ENCODE measurements at places on chromosomes 6 and 20.

GRCh38 chr6:119768201-119768600, 418.6 kb upstream of the MAN1A1 start:
- DNase-seq, result no peak

GRCh38 chr6:24581084-24581669, 64.8 kb downstream of the KIAA0319 start:
- peak; percentile 41 for DNase-seq

DNA sequence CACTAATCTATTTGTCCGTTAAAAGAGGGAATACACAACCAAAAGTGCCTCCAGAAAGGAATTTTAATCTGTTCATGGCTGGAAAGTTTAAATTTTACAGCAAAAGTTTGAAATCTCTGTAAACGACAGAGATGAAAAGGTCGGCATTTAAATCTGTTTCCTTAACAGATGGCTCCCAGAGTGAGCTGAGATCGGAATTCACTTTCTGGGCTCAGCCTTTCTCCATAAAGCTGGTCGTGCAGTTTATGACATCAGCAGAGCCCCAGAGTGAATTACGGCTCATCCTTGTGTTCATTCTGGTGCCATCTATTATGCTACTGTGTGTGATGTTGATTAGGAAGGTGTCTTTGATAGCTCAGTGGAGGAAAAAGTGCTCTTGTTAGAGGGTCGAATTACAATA, 117.6 kb upstream of the ZFP64 start:
- no peak for DNase-seq

- DNase-seq, result no peak
These were observed 34.9 kb upstream of the TNFAIP3 start for GRCh38 chr6:137832110-137832509.

GRCh38 chr20:32040142-32040953, 11.7 kb upstream of the HCK start:
- no peak for DNase-seq

DNA sequence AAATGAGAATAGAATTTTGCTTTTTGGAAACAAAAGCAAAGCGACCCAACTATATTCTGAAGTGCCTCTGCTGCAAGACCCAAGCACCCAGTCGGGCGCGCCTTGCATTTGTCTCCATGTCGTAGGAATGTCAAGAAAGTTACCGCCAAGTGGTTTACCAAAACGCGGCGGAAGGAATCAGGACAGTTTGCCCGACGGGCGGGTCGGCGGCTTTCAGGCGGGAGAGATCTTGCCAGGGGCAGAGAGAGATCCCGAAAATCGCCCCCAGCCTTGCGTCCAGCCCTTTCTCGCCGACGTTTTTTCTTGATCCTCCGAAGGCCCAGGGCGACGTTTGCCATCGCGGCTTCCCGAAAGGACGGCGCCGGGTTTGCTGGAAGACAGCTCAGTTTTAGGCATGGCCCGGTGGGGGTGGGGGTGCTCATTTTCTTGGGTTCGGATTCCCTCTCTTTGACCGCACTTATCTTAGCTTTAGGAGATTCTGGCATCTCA, 4.0 kb upstream of the LIN28B start:
- DNase-seq, result no peak

DNA sequence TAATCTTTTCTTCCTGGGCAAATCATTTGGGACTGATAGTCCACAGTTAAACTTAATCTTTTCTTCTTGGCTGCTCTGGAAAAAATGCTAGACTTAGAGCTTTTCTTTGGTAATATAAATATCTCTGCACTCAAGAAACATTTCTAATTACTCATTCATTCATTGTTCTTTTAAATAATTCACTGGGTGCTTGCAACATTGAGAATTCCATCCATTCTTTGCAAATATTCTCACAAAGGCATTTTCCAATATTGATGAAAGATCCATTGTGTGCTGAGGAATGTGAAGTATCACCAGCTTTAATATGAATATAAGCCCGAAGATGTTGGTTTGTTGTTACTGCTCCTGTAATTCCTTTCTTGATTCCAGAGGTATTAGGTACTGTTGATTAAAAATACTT, 38.4 kb downstream of the AKAP7 start:
- DNase-seq, result no peak

DNA sequence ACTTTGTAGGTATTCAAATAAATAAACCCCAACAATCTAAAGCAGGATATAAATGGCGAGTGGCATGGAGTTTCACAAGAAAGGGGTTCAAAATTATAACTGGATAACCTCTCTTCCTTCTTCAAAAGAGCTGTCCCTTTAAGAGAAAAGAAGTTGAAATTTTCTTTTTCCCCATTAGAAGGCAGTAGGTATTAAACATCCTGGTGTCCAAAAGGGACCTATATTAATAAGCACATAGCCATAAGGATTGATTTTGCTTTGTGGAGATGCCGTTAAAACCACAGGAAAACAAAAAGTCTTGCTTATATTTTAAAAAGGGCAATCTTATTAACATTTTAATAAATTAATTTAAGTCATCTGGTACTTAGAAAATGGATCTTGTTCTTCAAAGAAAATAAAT, 76.5 kb downstream of the LYRM4 start:
- no peak for DNase-seq

GRCh38 chr20:17666481-17666880, 15.6 kb downstream of the RRBP1 start:
- DNase-seq, result no peak

- no peak for DNase-seq
These were observed 39.6 kb upstream of the POU5F1 start for GRCh38 chr6:31210123-31210522.

DNA sequence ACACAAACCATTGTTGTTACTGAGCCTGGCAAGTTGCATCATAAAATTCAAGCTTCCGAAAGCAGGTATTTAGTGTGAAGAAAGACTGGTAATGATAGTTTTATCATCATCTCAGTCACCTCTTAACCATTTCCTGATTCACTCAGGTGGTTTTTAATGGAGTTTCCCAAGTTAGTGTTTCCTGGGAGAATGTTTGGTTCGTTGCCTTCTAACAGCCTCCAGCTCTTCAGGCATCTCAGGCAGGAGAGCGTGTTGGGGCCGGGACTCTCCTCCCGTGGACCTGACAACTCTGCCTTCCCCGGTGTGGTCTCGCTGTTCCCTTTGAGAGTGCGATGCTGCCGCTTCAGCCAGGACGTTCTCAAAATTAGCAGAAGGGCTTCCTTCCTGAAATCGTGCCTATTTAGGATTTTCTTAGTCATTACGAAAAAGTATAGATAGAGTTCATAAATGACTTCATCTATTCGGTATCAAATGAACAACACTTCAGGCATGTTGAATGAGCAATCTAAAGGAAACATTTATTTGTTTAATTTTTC, 105.0 kb upstream of the QKI start:
- DNase-seq, result no peak

DNA sequence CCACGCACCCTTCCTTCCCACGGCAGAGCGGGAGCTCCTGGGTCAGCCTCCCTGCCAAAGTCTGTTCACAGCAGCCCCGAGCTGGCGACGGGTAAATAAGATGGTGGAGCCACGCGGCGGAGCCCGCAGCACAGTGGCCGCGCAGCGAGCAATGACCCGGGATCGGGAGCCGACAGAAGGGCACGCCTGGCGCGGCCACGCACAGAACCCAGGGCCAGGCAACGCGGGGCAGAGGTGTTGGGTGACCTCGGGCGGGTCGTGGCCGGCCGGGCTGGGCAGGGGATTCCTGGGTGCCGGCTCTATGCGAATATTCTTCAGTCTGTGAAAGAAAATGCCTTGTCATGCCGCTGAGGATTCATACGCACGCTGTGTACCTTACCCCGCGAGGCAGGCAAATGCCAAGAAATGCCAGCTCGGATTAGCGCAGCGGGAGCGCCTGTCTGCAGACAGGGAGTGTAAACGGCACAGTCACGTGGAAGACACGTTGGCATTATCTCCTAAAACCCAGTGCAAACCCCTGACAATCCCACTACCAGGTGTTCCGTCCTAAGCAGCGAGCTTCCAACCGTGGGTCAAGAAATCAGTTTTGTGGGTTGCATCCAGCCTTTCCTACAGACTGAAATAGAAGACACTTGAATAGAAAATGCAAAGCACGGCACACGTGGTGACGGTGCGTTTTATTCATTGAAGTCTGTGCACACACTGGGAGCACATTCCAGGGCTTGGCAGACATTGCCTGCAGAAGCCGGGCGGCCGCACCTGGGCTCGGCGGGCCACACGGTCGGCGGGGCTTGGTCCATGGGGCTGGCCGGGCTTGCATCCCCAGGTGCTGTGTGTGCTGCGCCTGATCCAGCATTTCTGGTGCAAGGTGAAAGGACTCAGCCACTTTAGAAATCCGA, 18.3 kb downstream of the CHRNA4 start:
- DNase-seq, result no peak

DNA sequence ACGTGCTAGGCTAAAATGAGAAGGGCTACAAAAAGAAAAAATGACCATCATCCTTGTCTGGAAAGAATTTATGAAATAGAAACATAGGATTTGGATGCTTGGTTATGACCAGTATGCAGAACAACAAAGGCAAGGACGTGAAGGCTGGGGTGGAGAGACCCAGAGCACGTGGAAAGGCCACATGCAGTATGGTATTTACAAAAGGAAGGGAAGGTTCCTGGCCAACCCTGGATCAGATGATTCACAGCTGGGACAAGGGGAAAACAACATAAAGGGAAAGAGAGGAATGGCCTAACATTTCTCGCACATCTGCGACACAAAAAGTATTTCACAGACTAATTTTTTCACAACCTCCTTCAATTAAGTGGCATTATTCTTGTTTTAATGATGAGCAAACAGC, 8.2 kb downstream of the STX7 start:
- no peak for DNase-seq

GRCh38 chr6:119880840-119881239, 531.3 kb upstream of the MAN1A1 start:
- DNase-seq, result no peak
